Panc1 (cell line): ENCODE measurements at places on chromosomes 5 and 9. TPM values are rescaled to one million over a fixed set of nuclear protein-coding genes. Genes with fewer than 3 reads are reported as not detected.

- H3K4me3 ChIP-seq, result no peak overlapping the region
- no peaks in the 10 kb centered on the region for H3K36me3 ChIP-seq
- H3K27me3 ChIP-seq, result no peaks in the 10 kb centered on the region
- no peaks in the 10 kb centered on the region for H3K4me1 ChIP-seq
Measured at GRCh38 chr5:126094991-126095390, 328.2 kb upstream of the GRAMD2B start.

DNA sequence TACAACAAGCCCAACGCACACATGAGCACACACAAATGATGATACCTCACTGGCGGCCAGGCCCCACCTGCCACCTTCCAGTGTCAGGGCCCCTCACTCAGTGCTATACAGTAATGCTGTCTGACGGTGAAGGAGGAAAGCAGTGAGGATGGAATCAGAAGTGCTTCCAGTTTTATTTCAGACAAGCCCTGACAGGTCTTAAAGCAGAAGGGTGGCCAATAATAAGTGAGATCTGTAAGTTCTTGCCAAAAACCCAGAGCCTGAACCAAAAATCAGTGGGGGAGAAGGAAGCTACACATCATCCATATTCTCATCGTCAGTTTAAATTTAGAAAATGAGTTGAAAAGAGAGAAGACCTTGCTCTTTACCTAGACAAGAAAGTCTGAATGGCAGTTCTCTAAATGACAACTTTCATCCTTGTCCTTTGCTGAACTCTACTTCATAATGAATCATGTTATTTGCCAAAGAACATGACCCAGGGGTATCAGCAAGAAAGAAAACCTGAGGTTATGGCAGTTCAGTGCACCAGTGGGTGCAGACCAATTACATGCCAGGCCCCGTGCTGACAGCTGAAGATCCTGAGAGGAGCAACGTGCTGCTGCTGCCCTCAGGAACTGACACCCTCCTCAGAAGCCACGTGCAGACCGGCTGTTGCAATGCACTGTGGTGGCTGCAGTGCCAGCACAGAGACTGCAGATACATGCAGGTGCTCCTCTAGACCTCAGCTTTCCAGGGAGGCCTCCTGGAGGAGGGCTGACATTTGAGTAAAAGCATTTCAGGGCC lies 118.7 kb downstream of the DROSHA start:
- no peak overlapping the region for H3K4me3 ChIP-seq
- H3K27me3 ChIP-seq, result no peaks in the 10 kb centered on the region
- H3K27ac ChIP-seq, result no peak overlapping the region

DNA sequence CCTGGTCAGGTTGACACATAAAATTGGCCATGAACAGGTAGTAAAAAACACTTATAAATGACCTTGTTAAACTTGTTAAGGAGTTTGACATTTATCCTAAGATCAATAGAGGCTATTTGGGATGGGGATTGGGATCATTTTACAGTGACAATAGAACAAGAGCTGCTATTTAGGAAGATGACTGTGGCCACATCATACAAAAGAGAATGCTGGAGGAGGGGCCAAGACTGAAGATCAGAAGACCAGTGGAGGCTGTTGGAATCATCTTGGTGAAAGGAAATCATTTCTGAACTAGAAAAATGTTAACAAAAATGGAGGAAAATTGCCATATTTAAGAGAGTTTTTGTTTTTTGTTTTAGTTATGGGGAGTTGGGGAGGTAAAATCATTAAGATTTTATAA lies 304.8 kb upstream of the TLE4 start:
- no peaks in the 10 kb centered on the region for H3K4me1 ChIP-seq
- H3K27ac ChIP-seq, result no peak overlapping the region
- no peak for DNase-seq
- H3K27me3 ChIP-seq, result no peaks in the 10 kb centered on the region
- no peaks in the 10 kb centered on the region for H3K36me3 ChIP-seq

- H3K36me3 ChIP-seq, result no peaks in the 10 kb centered on the region
- H3K4me1 ChIP-seq, result no peaks in the 10 kb centered on the region
- DNase-seq, result no peak
- no peak overlapping the region for H3K4me3 ChIP-seq
- H3K27ac ChIP-seq, result no peak overlapping the region
Measured at GRCh38 chr5:56612759-56613158, 202.6 kb upstream of the MAP3K1 start.

Gene ADGRD2
- not detected for total RNA-seq

GRCh38 chr5:126681970-126682369 lies 81.2 kb downstream of the PHAX start:
- no peaks in the 10 kb centered on the region for H3K36me3 ChIP-seq
- DNase-seq, result no peak
- H3K4me1 ChIP-seq, result peaks cover 6% of the 10 kb centered on the region; the same call in 1 of the 2 replicates
- H3K27me3 ChIP-seq, result no peaks in the 10 kb centered on the region
- no peak overlapping the region for H3K4me3 ChIP-seq

Gene IL4
- not detected for total RNA-seq

Gene AHRR
- 23.6 TPM for total RNA-seq

- H3K27ac ChIP-seq, result no peak overlapping the region
- H3K27me3 ChIP-seq, result no peaks in the 10 kb centered on the region
- H3K36me3 ChIP-seq, result no peaks in the 10 kb centered on the region
- no peak overlapping the region for H3K4me3 ChIP-seq
- no peak for DNase-seq
Measured at GRCh38 chr5:39498278-39498952, 73.6 kb upstream of the DAB2 start.
